CD4-positive, alpha-beta T cell treated with Interleukin-15 for 4 hours (primary cell): ENCODE measurements at places on chromosomes 5 and 9.

DNA sequence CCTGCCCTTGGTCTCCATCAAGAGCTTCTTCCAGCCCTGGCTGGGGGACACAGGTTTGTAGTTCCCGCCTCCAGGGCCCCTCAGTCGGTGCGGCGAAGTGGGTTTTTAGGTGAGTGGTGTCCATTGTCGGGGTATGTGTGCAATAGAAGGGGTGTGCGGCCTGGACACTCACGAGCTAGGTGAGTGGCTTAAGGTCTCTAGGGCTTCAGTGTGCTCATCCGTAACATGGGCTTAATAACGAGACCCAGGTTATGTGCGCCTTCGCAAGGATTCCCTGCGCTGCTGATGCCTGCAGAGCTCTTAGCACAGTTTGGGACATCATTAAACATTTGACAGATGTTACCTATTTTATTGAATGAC lies 656 bp downstream of the CEP78 start:
- DNase-seq: no peak

GRCh38 chr9:137138722-137139467 lies at the start of gene GRIN1:
Gene GRIN1, plus strand, starts transcription at chr9:137139154. Its CDS starts 333 bp downstream, at chr9:137139487.
- DNase-seq: no peak

DNA sequence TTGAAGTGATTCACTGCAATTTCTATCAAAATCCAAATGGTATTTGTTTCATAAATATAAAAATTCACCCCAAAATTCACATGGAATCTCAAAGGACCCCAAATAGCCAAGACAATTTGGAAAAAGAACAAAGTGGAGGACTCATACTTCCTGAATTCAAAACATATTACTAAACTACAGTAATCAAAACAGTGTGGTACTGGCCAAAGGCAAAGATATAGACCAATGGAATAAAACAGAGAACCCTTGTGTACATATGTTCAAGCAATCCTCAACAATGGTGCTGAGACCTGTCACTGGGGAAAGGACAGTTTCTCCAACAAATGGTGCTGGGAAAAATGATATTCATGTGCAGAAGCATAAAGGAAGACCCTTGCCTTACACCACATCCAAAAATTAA lies 14.0 kb downstream of the OBP2B start:
- DNase-seq: no peak

DNA sequence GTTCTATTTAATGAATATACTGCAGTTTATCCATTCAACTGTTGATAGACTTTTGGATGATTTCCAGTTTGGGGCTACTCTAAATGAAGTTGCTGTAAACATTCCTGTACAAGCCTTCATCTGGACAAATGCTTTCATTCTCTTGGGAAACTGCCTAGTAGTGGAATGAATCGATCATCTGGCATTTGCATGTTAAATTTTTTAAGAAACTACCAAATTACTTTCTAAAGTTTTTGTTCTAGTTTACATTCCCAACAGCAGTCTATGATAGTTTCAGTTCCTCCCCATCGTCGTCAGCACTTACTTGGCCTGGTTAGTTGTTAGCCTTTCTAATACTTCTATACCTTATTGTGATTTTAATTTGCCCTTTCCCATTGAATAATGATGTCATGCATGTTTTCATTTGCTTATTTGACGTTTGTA lies 306.3 kb downstream of the FER start:
- DNase-seq: no peak

GRCh38 chr9:98168153-98168780 lies 24.2 kb downstream of the CORO2A start:
- no peak for DNase-seq

GRCh38 chr9:7150153-7150890 lies 392.5 kb downstream of the KDM4C start:
- DNase-seq: peak; percentile 24
